Retina (tissue), 1 donor: ENCODE measurements at places on chromosomes 3 and 15.

GRCh38 chr3:77328690-77329089 is 288.8 kb downstream of the ROBO2 start:
- DNase-seq: no peak

- DNase-seq: no peak
Observed at GRCh38 chr3:136617198-136617597, 135.0 kb downstream of the STAG1 start.

GRCh38 chr3:31701286-31701685 is 168.6 kb downstream of the STT3B start:
- no peak for DNase-seq

DNA sequence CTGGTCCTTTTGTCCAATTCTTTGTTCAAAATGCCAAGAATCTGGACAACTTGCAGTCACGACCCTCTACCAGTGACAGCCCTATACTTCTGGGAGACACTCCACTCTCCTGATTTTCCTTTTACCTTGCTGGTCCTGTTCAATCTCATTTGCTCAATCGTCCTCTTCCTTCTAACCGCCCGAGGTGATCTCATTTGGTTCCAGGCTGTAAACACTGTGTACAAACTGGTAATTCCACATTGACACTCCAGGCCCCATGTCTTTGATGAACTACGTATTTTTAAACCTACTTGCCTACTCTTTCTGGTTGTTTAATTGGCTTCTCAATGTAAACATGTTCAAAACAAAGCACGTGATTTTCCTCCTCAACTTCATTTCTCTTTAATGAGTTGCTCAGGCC is 23.7 kb upstream of the C3orf49 start:
- DNase-seq: no peak

DNA sequence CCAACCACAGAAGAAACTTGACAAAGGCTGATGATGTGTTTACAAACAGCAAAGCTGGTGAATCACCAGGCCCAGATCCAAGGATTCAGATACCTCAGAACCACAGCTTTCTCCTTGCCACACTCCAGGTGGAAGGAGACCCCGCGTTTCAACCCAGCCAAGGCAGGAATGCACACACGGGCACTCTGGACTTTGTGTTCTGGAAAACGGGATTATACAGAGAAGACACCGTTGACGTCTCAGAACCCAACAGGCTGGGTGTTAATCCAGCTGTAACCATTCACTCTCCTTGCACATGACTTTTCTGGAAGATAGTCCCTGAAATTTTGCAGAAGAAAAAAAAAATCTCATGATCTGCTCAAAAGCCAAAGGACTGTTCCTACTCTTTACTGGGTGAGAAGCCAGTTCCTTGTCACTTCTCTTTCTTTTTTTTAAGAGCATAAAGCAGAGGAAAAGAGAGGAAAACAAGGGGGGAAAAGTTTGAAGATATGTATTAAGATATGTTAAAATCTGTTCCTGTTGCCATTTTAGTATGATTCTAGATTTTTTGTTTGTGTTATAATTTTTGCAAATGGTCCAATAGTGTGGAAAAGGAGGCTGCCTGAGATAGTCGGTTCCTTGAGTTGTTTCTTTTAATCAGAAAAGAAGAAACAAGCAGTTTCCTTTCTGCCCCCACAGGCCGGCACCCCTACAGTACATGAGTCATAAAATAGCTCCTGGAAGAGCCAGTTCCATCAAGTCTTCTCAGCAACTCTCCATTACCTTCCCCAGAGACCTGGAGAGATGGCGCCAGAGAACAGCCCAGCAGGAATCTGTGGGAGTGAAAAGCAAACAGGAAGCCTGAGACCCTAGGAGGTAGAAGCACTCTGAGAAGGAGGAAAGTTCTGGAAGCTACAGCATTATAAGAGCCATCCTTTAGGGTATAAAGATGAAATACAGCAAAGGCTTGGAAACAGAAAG is 73.1 kb downstream of the RORA start:
- no peak for DNase-seq

DNA sequence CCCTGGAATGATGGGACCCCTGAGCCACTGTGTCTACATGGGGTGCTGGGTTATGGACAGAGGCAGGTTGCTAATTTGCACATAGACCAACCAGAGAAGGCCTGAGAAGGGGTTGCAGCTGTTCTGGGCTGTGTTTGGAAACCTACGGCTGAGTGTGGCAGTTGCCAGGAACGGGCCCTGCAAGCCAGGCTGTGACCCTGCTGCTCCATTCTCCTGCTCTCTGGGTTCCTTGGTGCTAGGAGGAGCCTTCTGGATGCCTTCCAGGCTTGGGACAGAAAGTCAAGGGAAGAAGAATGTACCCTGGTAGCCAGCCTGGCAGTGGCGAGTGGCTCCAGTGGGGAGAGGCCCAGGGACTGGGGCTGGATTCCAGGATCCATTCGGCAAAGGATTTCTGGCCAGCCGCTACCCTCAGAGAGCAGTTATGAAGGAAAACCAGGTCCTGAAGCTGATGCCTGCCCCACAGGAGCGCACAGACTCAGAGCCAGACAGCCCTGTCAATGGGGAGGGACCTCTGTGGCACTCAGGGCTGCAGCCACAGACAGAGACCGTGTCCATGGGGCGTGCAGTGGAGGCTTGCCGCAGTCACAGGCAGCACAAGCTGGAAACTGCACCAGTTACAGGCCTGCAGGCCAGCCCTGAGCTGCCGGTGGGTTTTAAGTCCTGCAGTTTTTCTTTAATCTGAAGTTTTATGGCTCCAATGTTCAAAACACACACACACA is 55.1 kb upstream of the ACAD9 start:
- DNase-seq: no peak

GRCh38 chr3:48561045-48561736 is 2.4 kb downstream of the UCN2 start:
- peak; percentile 68 for DNase-seq

DNA sequence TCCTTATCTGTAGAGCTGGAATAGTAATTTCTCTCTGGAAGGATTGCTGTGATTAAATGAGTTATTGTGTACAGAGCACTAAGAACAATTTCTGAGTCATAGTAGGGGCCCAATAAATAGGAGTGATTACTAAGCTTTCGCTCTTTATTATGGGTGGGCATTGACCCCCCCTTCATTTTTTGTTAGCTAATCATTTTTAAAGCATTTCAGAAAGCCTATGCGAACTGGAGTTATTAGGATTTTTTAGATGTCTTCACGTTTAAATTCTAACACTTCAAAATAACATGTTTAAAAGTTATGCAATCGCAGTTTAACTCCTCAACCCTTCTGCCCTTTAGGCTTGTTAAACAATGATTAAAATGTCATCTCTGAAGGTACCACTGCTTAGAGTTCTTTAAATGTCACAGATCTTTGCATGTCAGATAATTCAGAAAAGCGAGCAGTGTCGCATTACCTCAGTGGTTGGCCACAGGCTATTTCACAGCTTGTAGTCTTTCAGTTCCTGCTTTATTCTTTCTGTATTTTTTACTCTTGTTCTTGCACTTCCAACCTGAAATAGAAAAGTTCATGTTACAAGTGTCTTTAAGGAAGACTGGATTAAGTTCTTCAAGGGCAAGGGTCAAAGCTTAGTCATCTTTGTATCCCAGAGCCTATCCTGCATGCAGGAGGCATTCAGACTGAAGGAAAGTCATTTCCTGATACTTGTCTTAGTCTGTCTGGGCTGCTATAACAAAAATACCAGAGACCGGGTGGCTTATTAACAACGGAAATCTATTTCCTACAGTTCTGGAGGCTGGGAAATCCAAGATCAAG is 102.9 kb downstream of the FNDC3B start:
- no peak for DNase-seq

GRCh38 chr3:5497497-5497896 is 310.0 kb downstream of the EDEM1 start:
- DNase-seq: no peak

DNA sequence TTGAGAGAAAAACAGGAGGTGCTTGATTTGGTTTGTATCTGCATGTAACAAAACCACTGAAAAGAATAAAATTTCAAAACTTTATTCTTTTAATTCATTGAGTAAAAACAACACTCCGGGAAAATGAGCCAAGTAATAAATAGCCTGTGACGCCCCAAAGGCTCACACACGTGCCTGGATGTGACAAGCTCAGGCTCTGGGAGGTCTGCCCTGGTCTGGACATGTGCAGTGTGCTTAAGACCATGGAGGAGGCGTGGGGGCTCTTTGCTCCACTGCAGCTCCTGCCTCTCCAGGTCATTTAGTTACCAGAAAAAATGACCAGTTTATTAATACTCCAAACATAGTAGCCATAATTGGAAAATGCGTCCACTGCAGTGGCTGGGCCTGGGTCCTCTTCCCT is 8.6 kb upstream of the NME9 start:
- no peak for DNase-seq

GRCh38 chr3:55622116-55622515 is 135.0 kb upstream of the WNT5A start:
- no peak for DNase-seq

- peak; percentile 46 for DNase-seq
Observed at GRCh38 chr3:111338059-111338698, 203.8 kb upstream of the CD96 start.

GRCh38 chr3:144096016-144096415 is 124.4 kb downstream of the DIPK2A start:
- DNase-seq: no peak

DNA sequence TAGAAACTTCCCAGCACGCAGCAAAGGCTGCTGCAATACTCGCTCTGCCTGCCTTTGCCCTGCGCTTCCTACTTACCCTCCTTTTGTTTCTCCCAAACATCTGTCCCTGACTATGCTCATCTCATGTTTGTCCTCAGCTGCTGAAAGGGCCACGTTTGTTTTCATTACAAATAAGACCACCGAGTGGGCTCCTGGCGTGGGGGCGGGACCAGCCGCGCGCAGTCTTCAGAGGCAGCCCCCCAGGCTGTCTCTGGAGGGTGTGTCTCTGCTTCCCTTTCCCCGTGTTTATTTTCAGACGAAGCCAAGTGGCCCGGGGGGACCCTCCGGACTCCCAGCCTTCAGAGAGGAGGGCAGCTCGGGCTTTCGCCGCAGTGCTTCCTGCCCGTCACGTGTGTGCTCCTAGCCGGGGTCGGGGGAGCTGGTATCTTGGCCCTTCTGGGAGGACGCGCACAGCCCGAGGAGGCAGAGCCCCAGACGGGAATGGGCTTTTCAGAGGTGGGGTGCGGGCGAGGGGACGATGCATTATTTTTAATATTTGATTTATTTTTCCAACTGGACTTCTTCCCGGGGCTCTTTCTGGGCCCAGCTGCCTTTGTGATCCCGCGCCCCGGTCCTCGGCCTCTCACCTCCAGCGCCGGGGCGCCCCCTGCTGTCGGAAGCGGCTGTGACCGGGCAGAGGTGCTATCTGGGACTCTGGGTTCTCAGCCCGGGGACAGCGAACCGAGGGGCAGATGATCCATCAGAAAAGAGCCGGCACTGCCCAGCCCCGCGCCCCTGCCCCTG is 70.0 kb upstream of the CGNL1 start:
- DNase-seq: peak; percentile 95

- no peak for DNase-seq
Observed at GRCh38 chr15:27681038-27681437, 418.1 kb downstream of the OCA2 start.

DNA sequence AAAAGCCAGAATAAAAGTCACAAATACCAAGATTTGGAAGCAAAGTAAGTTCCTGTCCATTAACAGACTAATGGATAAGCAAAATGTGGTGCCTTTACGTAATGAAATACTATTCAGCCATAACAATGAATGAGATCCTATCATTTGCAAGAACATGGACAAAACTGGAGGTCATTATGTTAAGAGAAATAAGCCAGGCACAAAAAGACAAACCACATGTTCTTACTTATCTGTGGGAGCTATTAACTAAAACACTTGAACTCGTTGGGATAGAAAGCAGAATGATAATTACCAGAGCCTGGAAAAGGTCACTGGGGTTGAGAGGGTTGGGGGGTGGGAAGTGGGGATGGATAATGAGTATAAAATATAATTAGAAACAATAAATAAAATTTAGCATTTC is 1015.9 kb downstream of the OTOL1 start:
- DNase-seq: no peak

DNA sequence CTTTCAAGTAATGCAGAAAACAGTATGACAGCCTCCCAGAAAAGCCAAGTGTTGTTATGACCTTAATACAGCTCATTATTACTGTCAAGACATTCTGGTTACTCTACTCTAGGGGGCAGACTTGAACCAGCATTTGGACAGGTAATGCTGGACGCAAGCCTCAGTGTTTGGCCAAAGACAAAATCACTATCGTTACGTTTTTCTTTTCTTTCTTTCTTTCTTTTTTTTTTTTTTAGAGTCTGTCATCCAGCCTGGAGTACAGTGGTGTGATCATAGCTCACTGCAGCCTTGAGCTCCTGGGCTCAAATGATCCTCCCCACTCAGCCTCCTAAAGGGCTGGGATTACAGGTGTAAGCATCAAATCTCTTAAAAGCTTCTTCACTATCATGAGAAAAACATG is 29.4 kb upstream of the TMEM45A start:
- peak; percentile 36 for DNase-seq

DNA sequence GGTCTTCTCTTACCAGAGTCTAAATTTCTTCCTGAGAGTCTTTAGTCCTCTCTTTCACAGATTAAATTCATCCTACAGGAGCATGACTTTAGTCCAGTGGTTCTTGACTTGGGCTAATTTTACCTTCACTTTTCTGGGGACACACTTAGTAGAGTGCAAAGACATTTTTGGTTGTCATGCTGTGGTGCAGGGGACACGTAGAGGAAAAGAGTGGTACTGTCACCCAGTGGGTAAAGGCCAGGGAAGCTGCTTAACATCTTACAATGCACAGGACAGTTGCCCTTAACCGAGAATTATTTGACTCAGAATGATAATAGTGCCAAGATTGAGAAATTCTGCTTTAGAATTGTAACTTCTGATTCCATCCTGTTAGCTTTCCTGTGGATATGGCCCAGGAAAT is 772.5 kb upstream of the GRM7 start:
- no peak for DNase-seq
